Hematopoietic multipotent progenitor cell treated with erythropoietin and hydrocortisone succinate and interleukin-3 and kit ligand, for 15 days (in vitro differentiated cells): ENCODE measurements at places on chromosomes 2 and 18.

DNA sequence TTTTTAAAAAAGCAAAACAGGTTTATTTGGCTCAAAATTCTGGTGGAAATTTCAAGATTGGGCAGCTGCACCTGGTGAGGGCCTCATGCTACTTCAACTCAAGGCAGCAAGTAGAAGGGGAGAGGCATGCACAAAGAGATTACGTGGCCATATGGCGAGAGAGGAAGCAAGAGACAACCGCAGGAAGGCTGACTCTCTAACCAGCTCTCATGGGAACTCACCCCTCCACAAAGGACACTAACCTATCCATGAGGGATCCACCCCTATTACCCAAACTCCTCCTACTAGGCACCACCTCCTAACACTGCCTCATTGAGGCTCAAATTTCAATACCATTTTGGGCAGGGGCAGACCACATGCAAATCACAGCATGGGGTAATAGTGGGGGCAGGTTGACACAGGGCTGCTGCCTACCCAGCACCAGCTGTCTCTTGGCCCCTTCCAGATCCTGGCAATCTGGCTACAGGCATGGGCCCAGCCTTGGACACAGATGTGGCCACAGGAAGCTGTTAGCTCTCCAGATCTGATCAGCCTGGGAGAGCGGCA, 2.0 kb upstream of the CAPN10 start:
- DNase-seq, result no peak

DNA sequence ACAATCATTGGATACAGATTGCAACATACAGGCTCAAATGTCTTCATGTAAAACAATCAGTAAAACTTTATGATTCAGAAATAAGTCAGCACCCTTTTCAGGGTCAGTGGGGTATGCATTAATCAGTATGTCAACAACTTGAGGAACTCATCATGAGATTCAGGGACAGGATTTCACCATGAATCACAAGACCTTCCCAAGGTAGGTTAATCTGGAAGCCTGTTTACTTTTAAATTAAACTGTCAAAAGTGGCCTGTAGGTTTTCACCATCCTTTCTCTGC, 104.8 kb downstream of the SP100 start:
- DNase-seq, result no peak

GRCh38 chr2:64525317-64525613, 1.1 kb downstream of the AFTPH start:
- DNase-seq, result peak; percentile 43

DNA sequence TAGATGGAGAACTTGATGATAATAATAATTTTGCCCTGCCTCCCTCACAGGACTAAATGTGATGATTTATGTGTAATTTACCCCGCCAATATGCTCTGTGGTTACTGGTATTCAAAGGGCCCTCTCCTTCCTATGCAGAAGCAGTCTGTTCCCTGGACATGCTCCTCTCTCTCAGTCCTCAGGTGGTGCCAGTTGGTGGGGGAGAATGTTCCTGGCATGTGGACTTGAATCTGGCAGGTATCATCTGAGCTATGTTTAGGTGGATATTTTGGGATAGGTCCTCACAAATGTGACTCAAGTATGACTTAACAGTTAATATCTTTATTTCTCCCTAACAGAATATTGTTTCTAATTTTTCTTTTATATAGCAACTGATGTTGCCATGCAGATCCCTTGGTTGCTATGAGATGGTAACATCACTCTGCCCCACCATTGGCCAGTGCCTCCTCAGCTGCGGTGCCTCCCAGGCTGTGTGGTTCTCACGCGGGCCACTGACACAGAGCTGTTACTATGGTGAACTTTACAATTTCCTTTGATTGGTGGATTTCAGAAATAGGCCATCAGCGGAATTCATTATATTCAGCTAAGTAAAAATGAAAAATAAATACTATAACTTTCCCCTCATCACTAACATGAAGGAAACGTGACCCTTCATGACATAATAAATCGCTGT, 106.7 kb upstream of the PELI1 start:
- no peak for DNase-seq

DNA sequence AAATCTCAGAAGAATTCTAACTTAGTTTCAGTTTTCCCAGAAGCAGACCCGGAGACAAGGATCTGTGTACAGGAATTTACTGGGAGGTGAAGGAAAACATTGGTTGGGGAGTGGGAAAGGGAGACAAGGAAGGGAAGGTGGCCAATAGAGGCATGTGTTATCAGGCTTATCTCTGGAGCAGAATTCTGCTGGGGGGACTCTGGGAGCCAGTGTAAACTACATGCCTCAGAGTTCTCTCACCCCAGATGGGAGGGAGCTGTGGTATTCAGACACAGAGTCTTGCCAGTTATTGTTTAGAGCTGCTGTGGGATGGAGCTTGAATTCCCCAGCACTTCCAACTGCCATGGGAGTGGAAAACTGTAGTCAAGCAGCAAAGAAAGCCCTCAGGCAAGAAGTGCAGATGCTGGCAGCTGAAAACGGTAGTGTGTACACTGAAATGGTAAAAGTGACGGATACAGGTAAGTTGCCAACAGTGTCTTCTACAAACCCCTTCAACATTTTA, 19.0 kb downstream of the DNPEP start:
- no peak for DNase-seq

GRCh38 chr18:12420821-12421421, 13.2 kb downstream of the PRELID3A start:
- DNase-seq, result no peak

DNA sequence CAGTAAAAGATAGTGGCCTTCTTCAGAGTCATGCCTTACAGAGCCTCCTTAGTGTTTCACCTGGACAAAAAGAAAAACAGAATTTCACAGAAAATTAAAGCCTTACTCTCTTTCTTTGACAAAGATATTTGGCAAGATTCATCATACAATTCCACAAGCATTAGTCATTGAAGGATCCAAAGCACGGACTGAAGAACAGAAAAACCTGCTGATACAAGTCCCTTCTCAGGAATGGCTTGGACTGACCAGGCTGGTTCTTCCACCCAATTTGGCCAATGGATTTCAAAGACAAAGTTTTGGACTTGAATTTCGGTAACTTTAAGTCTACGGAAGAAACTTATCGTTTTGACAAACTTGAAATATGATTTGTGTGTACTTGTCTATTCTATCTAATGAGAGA, 39.1 kb upstream of the GALNT3 start:
- DNase-seq, result no peak

- no peak for DNase-seq
These were observed 97.8 kb downstream of the BABAM2 start for GRCh38 chr2:27988306-27988705.
